GM18507 (cell line): ENCODE measurements at places on chromosomes 1 and 21.
A peak's percentile ranks its signal among the peaks of the same experiment; 100 is the strongest.

DNA sequence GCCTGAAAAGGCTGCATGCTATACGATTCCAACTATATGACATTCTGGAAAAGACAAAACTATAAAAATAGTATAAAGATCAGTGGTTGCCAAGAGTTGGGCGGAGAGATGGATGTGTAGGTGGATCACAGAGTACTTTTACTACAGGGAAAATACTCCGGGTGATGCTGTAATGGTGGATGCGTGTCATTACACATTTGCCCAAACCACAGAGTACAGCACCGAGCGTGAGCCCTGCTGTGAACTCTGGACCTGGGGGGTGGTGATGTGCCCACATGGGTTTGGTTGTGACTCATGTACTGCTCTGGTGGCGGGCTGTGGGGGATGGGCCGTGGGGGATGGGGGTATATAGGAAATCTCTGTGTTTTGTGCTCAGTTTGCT, 162.7 kb upstream of the COL6A1 start:
- DNase-seq, result peak; percentile 14

DNA sequence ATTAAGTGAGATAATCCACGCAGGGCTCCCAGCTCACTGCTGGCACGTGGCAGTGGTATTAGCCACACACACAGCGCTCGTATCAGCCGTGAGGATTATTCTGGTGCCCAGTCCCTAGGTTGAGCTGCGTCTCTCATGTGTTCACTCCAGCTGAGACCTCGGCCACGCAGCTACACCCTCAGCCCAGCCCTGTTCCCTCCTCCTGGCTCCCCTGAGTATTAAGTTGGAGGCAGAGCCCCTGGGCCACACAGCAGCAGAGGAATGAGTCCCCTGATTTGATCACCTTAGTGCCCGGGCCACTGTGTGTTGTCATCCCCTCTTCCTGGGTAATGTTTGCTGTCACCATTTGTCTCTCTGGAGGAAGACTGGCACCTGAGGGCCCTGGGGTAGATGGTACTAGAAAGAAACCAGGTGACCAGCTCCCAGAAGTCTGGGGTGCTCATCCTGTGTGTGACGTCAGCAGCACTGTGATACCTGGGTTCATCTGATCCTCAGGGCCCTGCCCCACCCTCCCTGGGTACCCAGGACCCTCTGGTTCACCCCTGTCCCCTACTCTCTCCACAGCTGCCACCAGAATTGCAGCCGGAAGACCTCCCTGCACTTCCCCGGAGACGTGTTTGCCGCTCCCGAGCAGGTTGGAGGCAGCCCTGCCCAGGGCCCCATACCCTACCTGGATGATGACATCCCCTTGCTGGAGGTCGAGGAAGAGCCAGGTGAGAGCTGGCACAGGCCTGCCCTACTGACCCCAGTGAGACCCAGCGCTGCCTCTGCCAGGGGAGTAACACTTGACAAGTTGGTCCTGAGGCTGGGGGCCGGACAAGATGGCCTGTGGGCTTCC, 40.1 kb downstream of the DISP3 start:
- DNase-seq, result no peak

DNA sequence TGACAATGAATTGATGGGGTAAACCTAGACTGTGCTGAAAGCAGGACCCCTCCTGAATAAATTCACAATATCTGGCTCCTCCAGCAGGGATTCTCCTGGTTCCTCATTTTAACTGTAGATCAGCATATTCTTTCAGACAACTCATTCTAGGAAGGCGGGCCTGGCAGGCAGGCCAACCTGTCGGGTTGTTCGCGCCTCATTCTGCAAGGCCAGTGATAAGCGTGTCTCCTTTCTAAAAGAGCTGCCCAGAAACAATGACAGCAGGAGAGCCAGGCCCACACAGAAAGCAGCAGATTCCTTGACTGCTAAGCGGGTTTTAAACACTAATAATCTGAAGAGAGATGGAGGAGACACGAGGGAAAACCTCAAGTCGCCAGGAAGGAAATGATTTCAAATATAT, 70.0 kb downstream of the NTPCR start:
- no peak for DNase-seq

- peak; percentile 75 for DNase-seq
Observed at GRCh38 chr1:23484253-23485001, 448 bp upstream of the ASAP3 start.

DNA sequence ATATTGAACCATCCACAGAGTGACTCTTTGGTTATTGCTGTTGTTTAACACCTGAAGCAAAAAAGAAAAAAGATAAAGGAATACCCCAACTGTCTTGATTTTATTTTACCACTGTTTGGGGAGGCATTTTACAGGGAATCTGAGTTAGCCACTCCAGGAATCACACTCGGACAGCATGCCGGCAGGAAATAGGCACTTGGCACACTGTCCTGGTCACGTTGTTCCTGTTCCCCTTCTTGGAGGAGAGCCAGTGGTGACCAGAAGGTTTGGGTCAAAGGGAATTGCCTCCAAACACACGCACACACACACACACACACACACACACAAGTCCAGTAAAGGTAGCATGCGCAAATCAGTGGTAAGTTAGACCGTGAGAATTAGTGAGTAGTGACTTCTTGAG, 13.8 kb downstream of the RGS4 start:
- DNase-seq, result no peak

GRCh38 chr1:43867976-43868740, 65.4 kb upstream of the ARTN start:
- no peak for DNase-seq

- DNase-seq, result peak; percentile 64
Observed at GRCh38 chr21:42187976-42188653, 30.8 kb upstream of the ABCG1 start.

- DNase-seq, result no peak
Observed at GRCh38 chr1:165829888-165830287, 2.5 kb downstream of the UCK2 start.

DNA sequence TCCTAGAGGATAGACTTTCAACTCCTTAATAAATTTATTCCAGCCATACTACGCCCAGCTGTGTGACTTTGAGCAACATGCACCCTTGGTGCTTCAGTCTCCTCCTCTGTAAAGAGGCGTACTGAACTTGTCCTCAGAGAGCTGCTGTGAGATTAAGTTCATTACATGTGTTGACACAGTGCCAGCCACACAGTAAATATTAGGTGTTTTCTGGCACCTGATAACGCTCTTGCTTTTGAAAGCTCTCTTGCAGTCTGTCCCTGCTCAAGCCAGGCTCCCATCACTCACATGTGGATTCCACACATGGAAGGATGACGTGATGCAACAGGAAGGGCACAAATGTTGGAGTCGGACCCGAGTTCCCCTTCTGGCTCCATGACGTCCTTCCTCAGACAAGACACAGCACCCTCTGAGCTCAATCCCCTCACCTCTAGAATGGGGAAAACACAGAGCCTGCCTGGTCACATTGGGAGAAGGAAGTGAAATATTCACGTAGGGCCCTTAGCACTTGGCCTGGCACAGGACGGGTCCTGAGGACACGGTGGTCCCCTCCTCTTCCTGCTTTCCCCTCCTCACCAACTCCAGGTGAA, 7.7 kb downstream of the IFNLR1 start:
- no peak for DNase-seq

- no peak for DNase-seq
Observed at GRCh38 chr1:221739018-221739676, 2.7 kb downstream of the DUSP10 start.

DNA sequence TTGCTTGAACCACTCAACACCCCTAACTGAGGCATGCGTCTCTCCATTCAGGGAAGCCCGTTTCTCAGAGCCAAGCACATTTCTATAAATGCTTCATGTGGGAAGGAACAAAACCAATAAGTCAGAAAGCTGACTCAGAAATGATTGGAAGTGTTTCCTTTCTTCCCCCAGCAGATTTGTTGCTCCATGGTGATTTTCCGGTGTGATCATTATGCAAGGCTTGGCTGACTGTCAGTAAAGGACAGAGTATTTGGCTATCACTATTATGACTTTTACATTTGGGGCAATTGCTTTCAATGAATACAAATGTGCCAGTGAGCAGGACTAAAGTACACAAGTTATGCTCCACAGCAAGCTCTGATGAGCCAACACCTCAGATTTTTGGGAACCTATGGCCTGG, 53.3 kb upstream of the ZC3H11B start:
- no peak for DNase-seq

- no peak for DNase-seq
Observed at GRCh38 chr1:93140106-93140505, 40.1 kb downstream of the TMED5 start.

GRCh38 chr21:21415741-21416140, 417.5 kb downstream of the NCAM2 start:
- DNase-seq, result no peak

- no peak for DNase-seq
Observed at GRCh38 chr1:184574588-184574987, 180.1 kb downstream of the EDEM3 start.

- DNase-seq, result no peak
Observed at GRCh38 chr1:25050165-25050564, 120.1 kb upstream of the RUNX3 start.

- no peak for DNase-seq
Observed at GRCh38 chr1:66248746-66249145, 285.2 kb upstream of the SGIP1 start.

DNA sequence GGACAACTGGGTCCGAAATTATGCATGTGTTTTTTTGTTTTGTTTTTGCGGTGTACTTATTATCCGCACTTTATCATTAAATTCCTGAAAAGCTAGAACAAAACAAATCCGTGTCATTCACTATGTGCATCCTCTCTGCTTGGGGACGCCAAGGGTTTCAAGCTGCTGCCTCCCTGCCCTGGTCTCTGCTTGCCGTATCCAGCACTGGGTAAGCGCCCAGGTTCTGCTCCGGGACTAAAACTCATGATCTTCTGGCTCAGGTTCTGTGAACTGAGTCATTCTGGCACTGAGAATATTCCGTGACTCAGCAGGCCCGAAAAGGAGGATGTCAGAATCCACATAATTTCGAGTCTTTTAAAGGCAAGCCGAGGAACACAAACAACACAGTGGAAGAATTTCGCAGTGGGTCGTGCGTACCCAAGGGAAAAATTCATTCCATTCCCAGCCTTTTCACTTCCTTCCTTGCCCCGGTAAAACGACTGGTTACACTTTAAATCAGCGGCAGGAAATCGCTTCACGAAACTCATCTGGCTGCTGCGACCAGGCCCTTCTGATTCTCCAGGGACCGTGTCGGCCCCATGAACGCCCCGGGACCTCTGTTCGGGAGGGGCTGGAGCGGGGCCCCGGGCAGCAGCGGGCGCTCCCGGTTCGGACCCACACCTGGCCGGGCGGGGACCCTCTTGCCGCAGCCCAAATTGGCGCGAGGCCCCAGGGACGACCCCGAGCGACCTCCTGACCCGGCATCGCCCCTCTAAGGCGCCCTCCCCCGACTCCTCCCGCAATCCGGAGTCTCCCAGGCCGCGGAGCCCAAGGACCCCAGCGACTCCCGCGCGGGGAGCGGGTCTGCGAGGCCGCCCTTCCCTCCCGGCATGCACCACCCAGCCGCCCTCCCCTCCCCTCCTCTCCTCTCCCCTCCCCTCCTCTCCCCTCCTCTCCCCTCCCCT, 746 bp upstream of the LAMC1 start:
- peak; percentile 60 for DNase-seq

GRCh38 chr1:32798191-32798590, 19.0 kb downstream of the YARS1 start:
- DNase-seq, result no peak

- DNase-seq, result no peak
Observed at GRCh38 chr1:29584776-29585175, 348.5 kb downstream of the PTPRU start.

GRCh38 chr1:36051821-36052220, 32.1 kb upstream of the TEKT2 start:
- DNase-seq, result no peak

DNA sequence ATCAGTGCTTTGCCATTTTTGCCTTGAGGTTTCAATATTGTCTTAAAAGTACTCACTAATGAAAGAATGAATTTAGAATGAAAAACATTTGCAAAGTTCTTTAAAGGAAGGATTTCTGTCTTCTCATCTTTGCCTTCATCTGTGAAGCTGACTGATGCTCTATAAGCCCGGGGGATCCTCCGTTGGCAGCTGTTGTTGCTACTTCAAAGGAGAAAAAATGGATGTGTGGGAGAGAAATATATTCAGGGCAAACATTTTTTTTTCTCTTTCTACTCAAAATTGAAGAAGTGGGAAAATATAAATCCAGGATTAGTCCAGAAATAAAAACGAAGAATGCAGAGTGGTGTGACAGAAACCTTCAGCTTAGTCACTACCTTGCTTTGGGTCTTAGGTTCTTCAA, 142.5 kb downstream of the OLFM3 start:
- no peak for DNase-seq

- no peak for DNase-seq
Observed at GRCh38 chr1:181488866-181489265, 5.5 kb downstream of the CACNA1E start.

DNA sequence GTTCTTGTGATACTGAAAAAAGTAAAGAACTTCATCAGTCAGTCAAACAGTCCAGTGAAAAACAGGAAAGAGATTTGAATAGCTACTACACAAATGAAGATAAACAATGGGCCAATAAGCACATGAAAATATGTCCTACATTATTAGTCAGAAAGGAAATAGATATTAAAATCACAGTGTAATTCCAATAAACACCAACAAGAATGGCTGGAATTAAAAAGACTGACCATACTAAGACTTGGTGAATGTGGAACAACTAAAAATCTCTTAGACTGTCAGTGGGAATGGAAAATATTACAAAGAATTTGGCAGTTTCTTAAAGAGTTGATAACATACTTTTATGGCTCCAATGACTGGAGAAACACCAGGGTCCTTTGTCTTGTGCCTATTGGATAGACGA, 241.8 kb upstream of the USP24 start:
- no peak for DNase-seq

GRCh38 chr1:60078182-60078581, 4.6 kb upstream of the C1orf87 start:
- no peak for DNase-seq

DNA sequence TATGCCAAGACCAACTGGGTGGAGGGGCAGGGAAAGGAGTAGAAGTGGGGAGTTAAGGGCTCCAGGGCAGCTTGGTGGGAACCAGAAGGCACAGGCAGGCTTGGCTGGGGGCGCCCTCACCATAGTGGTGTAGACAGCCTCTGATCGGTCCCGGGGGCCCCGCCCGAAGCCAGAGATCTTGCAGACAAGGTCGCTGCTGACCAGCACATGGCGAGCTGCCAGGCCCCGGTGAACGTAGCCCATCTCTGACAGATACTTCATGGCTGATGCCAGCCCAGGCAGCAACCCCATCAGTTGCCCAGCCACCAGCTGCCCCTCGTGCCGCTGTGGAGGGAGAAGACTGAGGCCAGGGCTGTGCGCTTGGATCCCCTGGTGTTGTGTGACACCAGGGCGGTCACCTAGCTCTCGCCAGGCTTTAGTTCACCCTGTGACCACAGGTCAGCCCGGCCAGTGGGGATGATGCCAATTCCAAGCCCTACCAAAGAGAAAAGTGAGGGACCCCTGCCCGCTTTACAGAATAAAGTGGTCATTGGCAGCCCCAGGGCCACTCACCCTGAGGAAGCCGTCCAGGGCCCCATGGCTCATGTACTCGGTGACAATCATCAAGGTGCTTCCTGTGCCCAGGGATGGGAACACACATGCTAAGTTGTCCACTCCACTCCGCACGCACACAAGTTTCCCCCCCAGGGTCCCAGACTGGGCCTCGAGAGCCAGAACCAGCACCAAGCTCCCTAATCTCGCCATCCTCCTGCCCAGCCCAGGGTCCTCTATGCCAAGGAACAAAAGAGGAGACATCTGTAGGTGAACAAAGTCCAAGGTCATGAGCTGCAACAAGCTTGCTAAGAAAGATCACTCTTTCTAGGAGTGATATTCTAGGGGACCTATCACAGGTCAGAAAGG, 28.2 kb downstream of the CDCA8 start:
- no peak for DNase-seq
